Stromal cell of bone marrow (primary cell): ENCODE measurements at places on chromosomes 13 and 19.
A peak's percentile ranks its signal among the peaks of the same experiment; 100 is the strongest.

- DNase-seq: no peak
These were observed 18.2 kb downstream of the ZNF565 start for GRCh38 chr19:36196249-36196648.

DNA sequence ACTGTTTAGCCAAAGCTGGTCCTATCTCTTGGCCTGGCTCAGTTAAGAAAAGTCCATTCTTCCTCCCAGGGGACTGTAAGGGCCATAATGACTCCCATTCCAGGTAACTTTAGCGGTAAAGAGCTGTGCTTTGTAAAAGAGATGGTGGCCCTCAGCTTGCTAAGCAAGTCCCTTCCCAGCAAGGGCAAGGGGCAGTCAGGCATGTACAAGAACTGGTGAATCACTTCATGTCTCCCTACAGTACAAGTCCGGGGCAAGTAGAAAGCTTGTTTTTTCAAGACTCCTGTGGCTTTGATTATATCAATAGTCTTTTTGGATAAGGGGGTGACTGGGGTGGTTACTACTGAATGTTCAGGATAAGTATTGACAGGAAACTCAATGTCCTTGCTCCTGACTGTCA is 88.9 kb downstream of the SLC25A15 start:
- DNase-seq: no peak

- no peak for DNase-seq
These were observed 2134.7 kb downstream of the PCDH9 start for GRCh38 chr13:65095161-65096082.

GRCh38 chr13:52650731-52651130 is 1.9 kb upstream of the SUGT1 start:
- no peak for DNase-seq

GRCh38 chr13:38415233-38415632 is 65.6 kb downstream of the UFM1 start:
- no peak for DNase-seq

DNA sequence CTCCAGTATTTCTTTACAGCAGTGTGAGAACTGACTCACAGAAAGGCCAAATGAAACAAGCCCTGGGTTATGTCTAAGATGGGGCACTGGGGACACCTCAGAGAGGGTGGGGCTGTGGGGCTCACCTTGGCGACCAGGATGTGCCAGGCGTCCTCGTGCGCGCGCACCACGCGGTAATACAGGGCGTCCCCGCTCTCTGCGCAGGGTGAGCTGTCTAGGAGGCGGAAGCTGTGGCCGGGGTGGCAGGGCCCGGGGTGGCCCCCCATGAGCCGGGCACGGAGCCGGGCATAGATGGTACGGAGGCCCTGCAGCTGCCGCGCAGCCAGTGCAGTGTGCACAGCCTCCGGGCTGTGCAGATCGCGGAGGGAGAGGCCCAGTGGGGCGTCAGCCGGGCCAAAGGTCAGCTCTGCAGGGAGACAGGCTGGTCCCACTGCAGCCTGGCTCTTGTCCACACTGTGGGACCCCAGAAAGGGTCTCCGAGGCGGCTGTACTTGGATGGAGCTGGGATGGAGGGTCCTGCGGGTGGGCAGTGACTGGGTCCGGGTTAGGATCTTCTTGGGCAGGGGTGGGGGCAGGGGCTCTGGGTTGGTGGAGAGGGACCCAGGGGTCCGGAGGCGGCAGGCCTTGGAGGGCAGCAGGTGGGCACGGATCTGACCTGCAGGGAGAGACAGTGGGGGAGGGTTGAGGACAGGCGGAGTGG is 3.4 kb downstream of the PEAK3 start:
- DNase-seq: no peak

- DNase-seq: no peak
These were observed 736.9 kb upstream of the PCDH9 start for GRCh38 chr13:67967031-67967430.

- DNase-seq: no peak
These were observed 67.3 kb downstream of the ERICH6B start for GRCh38 chr13:45548281-45548680.

DNA sequence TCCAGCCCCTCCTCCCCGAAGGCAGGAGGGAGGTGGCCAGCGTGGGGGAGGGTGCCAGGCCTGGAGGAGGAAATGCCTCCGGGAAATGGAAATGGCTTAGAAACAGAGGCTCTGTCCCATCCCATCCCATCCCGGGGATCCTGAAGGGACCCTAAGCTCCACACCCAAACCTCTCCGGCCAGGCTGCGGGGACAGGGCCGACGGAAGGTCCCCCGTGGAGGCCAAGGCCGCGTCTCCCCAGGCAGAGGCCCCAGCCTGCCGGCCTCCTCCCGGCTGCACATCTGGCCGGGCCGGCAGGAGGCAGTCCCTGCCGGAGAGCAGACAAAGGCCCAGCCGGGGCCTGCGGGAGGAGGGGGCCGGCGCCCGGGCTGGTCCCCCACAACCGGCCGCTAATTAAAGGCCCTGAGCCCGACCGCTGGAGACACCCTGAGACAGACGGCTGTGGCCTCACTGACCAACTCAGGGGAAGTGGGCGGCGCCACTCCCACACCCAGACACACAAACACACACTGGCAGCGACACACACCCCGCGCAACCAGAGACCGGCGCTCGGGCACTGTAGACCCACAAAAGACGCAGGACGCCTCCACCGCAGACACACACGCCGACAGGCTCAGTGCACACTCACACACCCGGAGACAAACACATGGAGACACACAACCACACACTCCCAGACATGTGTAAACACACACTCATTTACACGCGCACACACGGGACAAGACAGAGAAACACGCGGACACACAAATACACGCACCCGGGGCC is 1.1 kb downstream of the ADAMTS10 start:
- DNase-seq: peak; percentile 27

DNA sequence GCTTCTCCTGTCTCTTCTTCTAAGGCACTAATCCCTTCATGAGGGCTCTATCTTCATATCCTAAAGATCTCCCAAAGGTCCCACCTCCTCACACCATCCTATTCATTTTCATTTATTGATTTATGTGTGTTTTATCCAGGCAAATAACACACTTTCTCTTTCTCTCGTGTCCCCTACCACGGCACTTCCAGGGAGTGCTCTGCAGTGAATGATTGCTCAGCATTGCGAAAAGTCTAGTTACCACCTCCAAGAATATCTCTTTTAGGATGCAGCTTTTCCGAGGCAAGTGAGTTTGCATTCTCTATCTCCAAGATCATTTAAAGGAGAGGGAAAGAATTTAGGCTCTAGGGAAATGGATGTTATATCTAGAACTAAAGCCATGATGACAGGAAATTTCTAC is 101.7 kb downstream of the MIPEP start:
- no peak for DNase-seq

- DNase-seq: no peak
These were observed 24.1 kb upstream of the WDFY2 start for GRCh38 chr13:51559946-51560735.

DNA sequence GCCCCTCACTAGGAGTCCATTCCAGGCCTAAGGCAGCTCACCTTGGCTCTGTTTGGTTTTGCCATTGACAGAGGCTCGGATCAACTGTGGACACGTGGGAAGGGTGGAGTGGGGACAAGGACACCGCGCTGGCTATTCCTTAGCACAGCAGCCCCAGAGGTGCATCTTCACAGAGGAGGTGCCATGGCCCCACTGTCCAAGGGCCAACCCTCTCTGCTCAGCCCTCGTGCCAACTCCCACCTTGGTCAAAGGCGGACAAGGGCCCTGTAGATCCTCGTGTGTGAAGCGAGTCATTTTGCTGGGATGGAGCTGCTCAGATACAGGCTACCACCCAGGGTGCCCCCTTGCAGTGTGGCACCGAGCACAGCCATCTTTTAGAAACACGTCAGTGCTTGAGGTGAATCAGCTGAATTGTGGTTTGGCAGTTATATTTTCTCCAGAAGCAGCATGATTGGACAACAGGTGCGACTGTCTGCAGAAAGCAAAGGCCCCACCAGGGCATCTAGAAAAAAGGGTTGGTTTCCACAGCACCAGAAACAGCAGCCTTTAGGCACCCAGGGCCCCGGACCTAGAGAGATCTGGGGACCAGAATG is 192.1 kb upstream of the GPR12 start:
- DNase-seq: no peak

- no peak for DNase-seq
These were observed 243.3 kb downstream of the DCT start for GRCh38 chr13:94236132-94236531.

DNA sequence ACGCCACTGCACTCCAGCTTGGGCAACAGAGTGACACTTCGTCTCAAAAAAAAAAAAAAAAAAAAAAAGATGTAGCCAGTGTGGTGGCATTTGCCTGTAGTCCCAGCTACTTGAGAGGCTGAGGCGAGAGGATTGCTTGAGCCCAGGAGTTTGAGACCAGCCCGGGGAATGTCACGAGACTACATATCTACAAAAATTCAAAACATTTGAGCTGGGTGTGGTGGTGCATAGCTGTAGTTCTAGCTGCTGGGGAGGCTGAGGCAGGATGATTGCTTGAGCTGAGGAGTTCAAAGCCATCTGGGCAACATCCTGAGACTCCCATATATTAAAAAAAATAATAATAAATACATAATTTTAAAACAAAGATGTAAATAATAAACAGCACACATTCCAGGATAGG is 46.6 kb downstream of the SMARCA4 start:
- no peak for DNase-seq

DNA sequence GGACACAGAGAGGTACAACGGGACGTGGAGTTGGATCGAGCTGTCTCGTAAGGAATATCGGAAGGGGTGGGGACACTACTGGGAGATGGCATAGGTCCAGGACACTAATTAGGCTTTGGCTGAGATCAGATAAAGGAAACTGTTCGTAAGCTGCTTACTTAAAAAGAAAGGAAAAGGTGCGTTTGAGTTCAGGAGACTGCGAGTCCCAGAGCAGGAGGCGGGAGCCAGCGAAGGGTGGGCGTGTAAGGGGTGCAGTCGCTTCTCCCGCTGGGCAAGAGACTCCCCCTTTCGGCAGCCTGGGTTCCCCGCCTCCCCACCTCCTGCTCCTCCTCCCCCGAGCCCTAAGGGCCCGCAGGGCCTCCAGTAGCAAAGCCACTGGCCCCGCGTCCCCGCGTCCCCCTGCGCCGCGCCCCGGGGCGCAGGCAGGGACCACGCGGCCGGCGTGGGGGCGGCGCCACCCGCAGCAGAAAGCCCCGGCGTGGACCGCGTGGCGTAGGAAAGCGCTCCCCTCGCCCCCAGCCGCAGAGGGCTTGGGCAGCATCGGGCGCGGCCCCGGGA is 547 bp downstream of the ABCC4 start:
- DNase-seq: no peak

DNA sequence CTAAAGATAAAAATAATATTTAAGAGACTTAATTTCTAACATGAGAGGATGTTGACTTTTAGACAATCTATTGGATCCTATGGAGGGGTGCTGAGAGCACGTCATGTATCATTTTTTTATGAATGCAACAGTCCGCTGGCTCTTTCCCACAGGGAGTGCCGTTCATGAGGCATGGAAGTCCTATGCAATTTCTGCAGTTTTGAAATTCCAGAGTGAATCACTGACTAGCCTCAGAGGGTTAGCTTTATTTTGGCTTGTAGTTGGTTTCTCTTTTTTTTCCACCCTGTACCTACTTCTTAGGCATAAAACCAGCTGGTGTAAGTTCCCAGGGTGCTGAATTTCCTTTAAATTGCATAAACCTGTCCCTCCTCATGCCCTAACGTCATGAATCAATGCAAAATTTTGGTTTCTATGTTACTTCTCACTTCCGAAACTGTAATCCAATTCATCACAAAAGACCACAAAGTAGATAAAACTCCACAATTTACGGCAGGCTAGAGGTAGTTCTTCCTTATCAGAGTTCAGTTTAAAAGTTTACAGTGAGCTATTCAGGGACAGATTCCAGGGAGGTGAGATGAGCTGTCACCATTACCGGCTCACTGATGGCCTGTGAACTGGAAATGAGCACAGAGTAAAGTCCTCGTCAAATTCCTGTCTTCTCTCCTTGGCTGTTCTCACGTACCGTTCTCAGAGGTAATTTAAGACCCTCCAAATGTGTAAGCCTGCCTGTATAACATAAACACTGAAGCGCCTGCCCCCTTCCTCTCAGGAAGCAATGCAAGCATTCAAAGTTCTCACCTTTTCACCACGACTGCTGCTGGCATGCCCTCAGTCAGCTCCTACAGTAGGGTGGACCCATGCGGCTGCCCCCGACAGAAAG is 216.6 kb upstream of the SLC10A2 start:
- peak; percentile 80 for DNase-seq

DNA sequence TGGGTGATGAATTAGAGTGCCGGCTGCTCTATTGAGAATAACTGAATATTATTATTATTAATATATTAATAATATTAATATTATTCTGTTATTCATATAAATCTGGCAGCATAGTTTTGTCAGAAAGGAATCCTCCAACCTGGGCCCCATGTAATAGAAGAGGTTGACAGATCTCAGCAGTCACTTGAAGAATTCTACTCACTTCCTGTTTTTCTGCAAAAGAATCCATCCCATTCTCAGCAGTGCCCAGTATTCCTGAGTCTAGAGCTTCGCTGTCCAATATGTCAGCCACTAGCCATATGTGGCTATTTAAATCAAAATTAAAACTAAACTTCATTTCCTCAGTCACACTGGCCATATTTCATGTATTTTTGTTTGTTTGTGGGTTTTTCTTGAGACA is 72.4 kb upstream of the USPL1 start:
- DNase-seq: no peak

GRCh38 chr13:29514720-29515310 is 80.7 kb downstream of the SLC7A1 start:
- no peak for DNase-seq

- DNase-seq: no peak
These were observed 3.5 kb upstream of the ATP11A start for GRCh38 chr13:112686364-112686763.

- DNase-seq: no peak
These were observed 50.9 kb upstream of the ATP12A start for GRCh38 chr13:24629320-24629719.

DNA sequence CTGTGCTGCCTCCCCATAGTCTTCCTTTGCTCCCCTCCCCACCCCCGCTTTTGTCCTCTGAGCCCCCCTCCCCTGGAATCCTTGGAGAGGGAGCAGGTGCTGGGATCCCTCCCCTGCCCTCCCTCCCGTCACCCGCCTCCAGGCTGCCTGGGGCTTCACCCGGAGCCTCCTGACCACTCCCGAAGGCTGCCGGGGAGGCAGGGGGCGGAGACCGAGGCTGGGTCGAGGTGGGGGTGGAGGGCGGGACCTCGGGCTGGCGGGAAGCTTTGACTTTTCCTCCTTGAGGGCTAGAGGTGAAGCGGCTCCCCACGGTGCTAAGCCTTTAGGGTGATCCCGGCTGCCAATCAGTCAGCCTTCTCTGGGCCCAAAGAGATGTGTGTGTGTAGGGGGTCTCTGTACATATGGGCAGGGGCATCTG is 1.5 kb downstream of the KMT5C start:
- no peak for DNase-seq
